ENCODE measurements at places on chromosomes 2 and 18. TPM values are rescaled to one million over a fixed set of nuclear protein-coding genes. Genes with fewer than 3 reads are reported as not detected.

DNA sequence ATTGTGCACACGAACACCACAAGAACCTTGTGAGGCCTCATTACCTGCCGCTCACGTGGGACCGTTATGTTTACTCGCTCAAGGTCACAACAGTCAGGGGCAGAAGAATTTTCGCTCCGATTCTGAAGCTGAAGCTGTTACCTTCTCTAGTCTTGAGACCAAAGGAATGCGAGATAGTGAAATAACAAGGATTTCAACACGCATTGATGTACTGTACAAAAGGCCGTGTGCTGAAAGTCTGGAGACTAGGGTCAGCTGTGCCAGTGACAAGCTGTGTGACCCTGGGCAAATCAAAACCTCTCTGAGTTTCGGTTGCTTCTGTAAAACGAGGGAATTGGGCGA is 583 bp downstream of the NEMP2 start:
- peak; percentile 12 for DNase-seq

DNA sequence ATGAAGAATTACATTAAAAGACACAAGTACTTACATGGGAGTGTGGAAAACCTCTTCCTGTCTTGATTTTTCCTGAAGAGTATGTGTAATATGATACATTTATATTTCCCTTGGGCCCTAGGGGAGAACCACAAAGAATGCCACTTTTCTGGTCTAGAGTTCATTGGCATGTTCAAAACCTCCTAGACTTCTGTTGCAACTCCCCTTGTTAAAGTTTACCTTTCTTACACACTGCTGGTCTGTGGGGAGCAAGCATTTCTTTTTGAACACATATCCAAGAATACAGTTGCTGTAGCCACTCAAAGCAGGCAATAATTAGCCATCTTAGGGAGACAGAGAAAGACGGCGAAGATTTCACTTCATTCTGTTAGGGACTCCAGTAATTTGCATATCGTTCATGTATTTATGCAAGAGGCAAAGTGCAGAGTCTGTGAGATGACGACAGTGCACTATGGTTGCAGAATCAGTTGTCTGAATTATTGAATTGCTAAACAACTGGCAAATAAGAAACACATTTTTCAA is 103.5 kb downstream of the NOL4 start:
- no peak for DNase-seq

GRCh38 chr18:42758852-42759251 is 356.6 kb downstream of the RIT2 start:
- DNase-seq, result no peak

GRCh38 chr2:22525681-22526080 is 859.3 kb upstream of the KLHL29 start:
- no peak for DNase-seq

DNA sequence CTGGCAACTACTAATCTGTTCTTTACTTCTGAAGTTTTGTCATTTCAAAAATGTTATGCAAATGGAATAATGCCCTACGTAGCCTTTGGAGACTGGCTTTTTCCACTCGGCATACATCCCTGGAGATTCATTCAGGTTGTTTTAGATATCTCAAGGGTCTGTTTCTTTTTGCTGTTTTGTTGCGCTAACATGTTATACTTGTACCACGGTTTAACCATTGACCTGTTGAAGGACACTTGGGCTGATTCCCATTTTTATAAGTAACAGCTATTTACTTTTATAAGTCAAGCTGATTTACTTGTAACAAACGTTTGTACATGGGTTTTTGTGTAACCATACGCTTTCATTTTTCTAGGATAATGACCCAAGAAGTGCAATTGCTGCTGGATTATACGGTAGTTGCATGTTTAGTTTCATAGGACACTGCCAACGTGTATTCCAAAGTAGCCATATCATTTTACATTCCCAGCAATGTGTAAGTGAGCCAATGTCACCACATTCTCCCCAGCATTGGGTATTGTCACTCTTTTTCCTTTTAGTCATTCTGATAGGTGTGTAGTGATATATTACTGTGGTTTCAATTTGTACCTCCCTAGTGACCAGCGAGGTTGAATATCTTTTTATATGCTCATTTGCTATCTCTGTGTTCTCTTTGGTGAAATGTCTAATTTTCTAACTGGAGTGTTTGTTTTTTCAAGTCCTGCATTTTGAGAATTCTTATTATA is 36.5 kb upstream of the STAT4 start:
- no peak for DNase-seq

DNA sequence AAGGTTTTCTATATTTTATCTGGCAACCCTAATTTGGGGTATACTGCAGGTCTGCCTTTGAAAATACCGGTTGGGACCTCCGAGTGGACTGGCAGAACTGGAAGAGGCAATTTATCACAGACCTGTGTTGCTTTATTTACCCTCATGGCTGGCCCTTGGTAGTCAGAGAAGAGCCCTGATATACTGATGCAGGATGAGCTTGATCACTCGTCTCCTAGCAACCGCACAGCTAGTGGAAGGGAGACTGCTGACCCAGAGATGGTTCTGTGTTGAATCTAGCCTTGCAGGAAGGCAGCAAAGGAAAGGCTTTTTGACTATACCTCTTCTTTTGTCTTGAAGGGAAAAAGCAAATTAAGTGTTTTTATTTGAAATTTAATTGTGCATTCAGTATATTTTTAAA is 154.7 kb downstream of the EML6 start:
- no peak for DNase-seq

DNA sequence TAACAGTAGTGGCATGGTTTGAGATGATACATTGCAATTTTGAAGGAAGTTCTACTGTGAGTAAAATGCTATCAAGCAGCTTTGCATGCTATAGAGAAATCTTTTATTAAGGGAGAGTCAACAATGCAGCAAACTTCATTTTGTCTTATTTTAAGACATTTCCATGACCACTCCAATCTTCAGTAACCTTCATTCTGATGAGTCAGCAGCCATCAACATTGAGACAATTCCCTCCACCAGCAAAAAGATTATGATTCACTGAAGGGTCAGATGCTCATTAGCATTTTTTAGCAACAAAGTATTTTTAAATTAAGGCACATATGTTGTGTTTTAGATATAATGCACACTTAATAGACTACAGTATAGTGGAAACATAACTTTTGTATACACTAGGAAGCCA is 235.7 kb downstream of the DSC3 start:
- DNase-seq, result no peak

- no peak for DNase-seq
Measured at GRCh38 chr2:113078350-113078839, 10.6 kb downstream of the IL1F10 start.

GRCh38 chr2:3432693-3433338 is 53.3 kb downstream of the TRAPPC12 start:
- no peak for DNase-seq

GRCh38 chr2:64063924-64064331 is 44.7 kb upstream of the VPS54 start:
- DNase-seq, result no peak

DNA sequence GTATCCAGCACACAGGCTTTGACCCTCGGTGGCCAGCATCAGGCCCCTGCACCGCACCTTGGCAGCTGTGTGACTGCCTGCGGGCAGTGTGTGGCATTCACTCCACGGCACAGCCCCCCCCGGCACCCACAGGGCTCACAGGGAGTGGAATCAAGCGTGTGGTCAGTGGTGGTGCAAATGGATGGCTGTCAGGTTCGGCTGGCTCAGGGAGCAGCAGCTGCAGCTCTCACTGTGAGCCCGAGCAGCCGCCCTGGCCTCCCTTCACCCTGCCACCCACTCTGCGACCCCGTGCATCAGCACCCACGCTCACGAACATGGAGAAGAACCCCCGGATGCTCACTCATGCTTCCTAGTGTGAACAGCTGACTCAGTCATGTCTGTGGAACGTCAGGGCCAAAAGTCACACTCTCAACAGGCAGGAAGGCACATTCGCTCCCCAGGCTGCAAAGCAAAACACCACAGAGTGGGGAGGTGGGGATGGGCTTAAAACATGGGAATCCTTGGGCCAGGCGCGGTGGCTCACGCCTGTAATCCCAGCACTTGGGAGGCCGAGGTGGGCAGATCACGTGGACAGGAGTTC is 41.5 kb upstream of the GPC1 start:
- DNase-seq, result no peak

GRCh38 chr2:2849464-2850217 is 518.6 kb upstream of the MYT1L start:
- DNase-seq, result no peak

- DNase-seq, result no peak
Measured at GRCh38 chr2:75564026-75564688, 3.4 kb upstream of the EVA1A start.

DNA sequence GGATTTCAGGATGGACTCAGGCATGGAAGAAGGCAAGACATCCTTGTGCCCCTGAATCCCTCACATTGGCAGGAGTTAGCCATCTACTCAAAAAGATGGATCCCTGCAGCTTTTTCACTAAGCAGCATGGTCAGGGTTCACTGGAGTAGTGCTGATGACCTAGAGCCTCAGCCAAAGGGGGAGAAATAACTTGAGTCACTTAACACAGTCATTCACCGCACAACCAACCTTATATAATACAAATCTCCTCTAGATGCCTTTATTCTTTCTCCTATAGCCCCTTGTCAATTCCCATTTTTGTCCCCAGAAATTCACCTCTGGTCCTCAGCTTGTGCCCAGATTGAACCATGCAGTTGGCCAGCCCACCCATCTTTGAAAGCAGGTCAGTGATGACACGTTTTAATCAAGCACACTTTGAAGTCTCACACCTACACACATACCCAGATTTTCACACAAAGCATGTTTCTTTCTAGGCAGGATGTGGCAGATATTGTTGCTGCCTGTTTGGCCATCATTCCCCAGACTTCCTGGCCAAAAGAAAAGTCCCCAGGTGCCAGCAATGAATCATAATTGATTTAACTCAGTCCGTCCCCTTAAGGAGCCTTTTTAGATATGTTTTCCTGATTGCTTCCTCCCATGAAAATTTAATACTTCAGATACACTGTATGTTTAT is 84.2 kb downstream of the LBH start:
- no peak for DNase-seq

PRR30 gene
- not detected for polyA plus RNA-seq

RESP18 gene
- not detected for polyA plus RNA-seq

NTSR2 gene
- not detected for polyA plus RNA-seq

STPG4 gene
- 0.27 TPM for polyA plus RNA-seq

GORASP2 gene
- polyA plus RNA-seq, result 34.5 TPM

POTEJ gene
- polyA plus RNA-seq, result not detected

TRIM54 gene
- polyA plus RNA-seq, result not detected

STARD7 gene
- polyA plus RNA-seq, result 179 TPM

PID1 gene
- polyA plus RNA-seq, result 61.8 TPM

FABP1 gene
- not detected for polyA plus RNA-seq

GPBAR1 gene
- 62.3 TPM for polyA plus RNA-seq

All from CD14-positive monocyte (primary cell).